ENCODE measurements at places on chromosomes 4 and X.

DNA sequence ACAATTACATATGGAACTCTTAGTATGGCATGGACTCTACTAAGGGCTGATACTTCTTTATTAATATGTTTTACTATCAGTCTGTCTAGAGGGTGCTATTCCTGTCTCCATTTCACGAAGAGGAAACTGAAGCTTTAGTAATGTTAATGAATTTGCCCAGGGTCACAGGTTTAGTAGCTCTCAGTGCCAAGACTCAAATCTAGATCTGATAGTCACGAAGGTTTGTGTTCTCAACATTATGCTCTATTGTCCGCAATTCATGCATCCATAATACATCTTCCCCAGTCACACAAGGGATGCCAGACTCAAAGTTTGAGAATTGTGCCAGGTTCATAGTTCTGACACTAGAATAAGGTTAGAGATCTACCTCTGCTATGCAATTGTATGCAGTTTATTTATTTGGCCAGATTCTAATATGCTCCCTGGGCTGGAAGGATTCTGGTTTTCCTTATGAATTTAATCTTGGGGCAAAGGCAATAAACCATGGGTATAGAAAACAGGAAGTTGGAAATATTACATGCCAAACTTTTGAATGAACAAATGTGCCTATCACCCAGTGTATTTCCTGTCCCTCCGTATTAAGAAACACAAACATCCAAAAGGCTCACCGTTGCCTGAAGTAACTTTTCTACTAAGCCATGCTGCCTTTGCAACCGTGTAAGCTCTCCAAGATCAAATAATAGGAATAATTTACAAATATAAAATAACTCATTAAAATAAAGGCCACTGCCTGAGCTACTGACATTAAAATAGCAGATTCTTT is 478.5 kb downstream of the INPP4B start:
- no peak for DNase-seq

GRCh38 chr4:30760551-30760950 is 40.4 kb downstream of the PCDH7 start:
- no peak for DNase-seq

GRCh38 chr4:78645853-78646757 is 94.5 kb downstream of the ANXA3 start:
- no peak for DNase-seq

- DNase-seq = no peak
These were observed 90.6 kb upstream of the TBC1D9 start for GRCh38 chr4:140846736-140847135.

- DNase-seq = no peak
These were observed 851.7 kb upstream of the PCDH10 start for GRCh38 chr4:132297346-132297745.

DNA sequence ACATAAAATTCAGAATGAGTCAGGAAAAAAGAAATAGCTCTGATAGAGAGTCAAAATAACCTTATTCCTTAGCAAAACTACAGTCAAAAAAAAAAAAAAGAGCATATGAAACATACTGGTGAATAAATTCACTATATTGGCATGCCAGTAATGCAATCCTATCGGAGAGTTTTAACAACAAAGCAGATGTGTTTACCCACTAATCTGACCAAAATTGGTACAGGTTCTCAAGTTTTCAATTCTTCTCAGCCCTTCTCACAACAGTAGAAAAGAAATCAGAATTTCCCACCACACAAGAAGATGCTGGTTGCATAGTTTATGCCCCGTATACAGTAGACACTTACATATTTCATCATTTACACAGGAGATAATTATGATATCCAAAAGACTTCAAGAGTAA is 59.4 kb downstream of the LCORL start:
- no peak for DNase-seq

- no peak for DNase-seq
These were observed 18.2 kb downstream of the MRFAP1 start for GRCh38 chr4:6658597-6659075.

DNA sequence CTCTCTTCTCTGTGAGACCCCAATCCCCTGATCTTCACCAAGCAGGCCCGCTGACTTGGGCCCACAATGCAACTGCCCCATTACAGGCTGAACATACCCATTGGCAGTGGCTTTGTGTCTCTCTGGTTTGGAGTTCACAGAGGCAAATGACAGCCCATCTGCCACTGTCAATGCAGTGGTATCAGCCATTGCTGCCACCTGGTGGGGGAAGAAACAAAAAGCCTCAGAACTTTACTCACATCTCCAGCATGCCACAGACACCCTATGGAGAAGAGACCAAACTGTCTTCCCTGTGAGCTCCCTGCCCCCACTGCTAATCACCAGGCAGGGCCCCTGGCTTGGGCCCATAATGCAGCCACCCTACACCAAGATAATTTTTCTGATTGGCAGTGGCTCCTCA is 729.3 kb upstream of the ACTRT1 start:
- DNase-seq = no peak

DNA sequence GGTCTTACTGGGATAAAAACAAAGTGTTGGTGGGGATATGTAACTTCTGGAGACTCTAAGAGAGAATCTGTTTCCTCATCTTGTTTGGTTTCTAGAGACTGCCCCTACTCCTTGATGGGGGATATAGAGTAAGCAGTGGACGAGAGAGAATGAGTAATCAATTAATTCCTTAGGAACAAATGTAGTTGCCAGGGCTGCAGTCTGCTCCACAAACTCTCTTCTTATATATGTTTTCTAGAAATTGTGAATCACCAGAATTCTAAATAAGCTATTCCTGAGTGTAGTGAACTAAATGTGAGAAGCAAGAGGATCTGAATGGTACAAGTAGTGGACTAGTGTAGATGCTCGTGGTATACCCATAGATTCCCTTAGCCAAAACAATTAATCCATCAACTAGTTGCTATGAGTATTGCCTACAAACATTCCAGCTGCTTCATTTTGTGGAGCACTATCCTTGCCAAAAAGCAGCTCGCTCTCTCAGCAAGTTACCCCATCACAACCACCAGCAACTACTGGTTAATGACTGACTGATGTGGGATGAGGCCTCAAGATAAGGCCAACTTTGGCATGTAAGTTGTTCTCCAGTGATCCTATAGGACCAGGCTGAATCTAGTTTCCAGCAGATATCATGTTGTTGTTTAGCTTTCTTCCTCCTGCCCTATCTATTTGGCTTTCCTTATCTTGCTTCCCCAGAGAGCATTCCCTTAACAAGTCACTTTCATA is 273.0 kb downstream of the SLC7A11 start:
- DNase-seq = no peak

GRCh38 chr4:53608242-53608641 is 17.0 kb upstream of the LNX1 start:
- no peak for DNase-seq

GRCh38 chrX:14476205-14476604 is 53.1 kb upstream of the GLRA2 start:
- no peak for DNase-seq

DNA sequence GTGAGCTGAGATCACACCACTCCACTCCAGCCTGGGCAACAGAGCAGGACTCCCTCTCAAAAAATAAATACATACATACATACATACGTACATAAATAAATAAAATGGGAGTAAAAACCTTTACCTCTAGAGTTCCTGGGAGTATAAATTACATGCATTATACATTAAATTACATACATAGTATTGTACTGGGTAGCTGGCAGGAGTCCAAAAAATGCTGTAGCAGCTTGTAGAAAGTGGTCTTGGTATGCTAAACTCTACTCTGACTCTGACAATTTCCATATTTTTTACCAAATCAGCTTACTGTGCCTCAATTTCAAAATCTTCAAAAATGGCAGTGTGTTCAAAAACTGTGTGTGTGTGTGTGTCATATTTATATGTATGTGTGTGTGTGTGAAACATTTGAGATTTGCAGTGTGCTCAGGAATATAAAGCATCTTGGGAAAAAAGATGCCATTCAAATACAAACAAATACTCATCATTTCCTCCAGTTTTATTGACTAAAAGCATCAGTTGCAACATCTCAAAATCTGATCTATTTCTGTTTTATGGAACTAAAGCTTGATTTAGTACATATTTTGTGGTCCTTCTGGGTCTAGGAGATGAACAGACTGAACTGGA is 171.7 kb downstream of the SHROOM3 start:
- no peak for DNase-seq

DNA sequence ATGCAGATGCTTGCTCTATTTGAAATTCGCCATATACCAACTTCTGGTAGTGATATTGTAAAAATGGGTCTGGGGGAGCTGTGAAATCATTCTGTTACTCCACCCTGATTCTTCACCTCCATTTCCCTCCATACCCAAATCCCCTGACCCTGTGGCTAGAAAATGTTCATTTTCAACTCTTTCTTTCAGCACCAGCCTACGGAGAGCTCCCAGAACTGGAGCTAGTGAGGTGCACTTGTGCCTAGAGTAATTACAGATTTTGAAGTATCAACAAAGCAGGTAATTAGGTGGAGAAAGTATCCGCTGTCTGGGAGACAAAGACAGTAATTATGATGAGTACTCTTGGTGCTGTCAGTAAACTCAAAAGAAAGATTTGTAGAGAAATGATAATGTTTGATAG is 8.1 kb downstream of the ARHGAP36 start:
- no peak for DNase-seq

GRCh38 chrX:10111364-10112148 is 45.2 kb upstream of the CLCN4 start:
- DNase-seq = no peak

DNA sequence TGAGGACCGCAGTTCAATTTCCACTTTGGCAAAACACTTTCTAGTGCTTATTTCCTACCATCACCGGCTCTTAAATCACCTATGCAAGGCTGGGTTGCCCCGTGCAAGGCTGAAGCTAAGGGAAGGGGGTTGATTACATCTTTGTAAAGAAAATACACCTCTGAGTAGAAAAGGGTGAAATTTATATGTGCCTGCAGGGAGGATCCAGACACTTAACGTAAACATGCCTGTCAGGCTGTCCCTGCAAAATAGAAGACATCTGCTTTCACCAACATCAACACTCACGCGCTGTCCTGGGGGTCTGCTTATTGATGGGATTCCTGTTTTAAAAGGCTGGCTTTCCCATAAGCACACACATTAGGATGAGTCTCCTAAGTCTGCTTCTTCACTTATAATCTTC is 92.0 kb downstream of the PRKX start:
- no peak for DNase-seq

GRCh38 chrX:47177079-47177478 is 16.6 kb upstream of the UBA1 start:
- DNase-seq = no peak

GRCh38 chrX:111505783-111506182 is 5.7 kb upstream of the SERTM2 start:
- DNase-seq = no peak

- DNase-seq = no peak
These were observed 941.9 kb downstream of the PCDH18 start for GRCh38 chr4:136590440-136590839.

GRCh38 chr4:21046141-21046540 is 345.9 kb downstream of the PACRGL start:
- DNase-seq = no peak

DNA sequence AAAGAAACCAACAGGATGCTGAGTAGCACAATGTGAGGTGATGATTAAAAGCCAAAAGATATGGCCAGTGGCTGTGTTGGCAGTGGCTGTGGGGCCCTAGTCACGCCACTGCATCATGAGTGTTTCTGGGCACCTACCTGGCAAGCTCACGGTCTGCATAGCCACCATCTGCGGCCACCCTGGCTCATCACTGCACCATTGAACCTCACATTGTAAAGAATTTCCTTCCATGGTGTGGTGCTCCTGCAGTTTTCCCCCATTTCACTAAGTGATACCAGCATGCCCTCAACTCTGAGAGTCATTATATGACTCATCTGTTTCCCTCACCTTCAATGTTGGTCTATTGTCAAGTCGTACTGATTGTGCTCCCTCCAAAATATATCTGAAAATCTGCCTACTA is 45.5 kb upstream of the CLNK start:
- no peak for DNase-seq

GRCh38 chr4:17510582-17510981 is 1.3 kb downstream of the QDPR start:
- DNase-seq = no peak

DNA sequence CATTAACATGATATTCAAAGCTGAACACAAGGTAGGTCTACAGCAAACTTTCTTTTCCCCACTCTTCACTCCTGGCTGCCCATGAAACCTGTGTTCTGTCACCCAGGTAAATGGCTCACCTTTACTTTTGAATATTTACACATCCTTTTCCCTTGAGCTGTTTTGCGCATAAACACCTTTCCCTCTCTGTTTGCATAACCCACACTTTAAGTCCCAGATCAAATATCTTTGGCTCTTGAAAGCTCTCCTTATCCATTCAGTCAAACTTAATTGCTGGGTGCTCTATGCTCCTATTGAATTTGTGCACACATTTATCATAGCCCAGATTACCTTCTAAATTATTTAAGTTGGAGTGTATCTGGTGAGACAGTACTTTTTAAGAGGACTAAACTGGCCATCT is 51.7 kb upstream of the ATP8A1 start:
- no peak for DNase-seq

DNA sequence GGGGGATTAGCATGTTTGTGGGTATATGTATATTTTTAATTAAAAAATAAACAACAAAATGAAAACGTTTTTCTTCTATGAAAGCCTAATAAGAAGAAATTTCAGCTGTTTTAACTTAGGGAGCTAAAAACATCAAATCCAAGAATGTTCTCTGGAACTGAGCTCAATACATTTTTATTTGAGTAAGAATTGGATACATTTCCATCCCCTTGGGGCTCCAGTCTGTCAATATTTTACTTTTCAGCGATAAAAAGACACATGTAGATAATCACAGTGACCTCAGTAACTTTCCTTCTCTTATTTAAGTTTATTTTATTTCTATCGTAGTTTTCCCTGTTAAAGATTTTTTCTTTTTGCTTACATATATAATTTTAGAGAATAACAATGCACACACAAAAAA is 59.3 kb downstream of the ELOVL6 start:
- DNase-seq = no peak

GRCh38 chrX:47452112-47452511 is 30.9 kb downstream of the ZNF41 start:
- no peak for DNase-seq

- no peak for DNase-seq
These were observed 35.1 kb downstream of the GAB3 start for GRCh38 chrX:154715825-154716224.

GRCh38 chr4:53886090-53886489 is 178.3 kb downstream of the CHIC2 start:
- DNase-seq = no peak

DNA sequence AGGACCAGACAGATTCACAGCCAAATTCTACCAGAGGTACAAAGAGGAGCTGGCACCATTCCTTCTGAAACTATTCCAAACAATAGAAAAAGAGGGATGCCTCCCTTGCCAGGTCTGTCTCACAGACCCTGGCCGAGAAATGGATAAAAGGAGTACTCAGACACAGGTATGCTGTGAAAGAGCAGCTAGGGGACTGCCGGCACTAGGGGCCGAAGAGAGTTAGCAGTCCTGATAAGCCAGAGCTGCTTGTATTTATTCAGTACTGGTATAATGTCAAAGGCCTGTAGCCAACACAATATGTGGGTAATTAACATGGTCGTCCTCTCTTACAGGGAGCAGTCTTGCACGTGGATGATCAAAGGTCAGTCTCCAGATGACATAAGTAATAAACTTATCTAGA is 1042.1 kb upstream of the LCORL start:
- DNase-seq = no peak

Data from stimulated activated CD4-positive, alpha-beta T cell treated with anti-CD3 and anti-CD28 coated beads, Interleukin-1b, Interleukin-23, amount 100 ng/mL, for 1 hour (primary cell).